Activated CD4-positive, alpha-beta T cell treated with anti-CD3 and anti-CD28 coated beads, Interleukin-2, amount 10 ng/mL, durations not matched to agents 24 days and 14 days (primary cell): ENCODE measurements at places on chromosomes 5 and 9.
A peak's percentile ranks its signal among the peaks of the same experiment; 100 is the strongest.

DNA sequence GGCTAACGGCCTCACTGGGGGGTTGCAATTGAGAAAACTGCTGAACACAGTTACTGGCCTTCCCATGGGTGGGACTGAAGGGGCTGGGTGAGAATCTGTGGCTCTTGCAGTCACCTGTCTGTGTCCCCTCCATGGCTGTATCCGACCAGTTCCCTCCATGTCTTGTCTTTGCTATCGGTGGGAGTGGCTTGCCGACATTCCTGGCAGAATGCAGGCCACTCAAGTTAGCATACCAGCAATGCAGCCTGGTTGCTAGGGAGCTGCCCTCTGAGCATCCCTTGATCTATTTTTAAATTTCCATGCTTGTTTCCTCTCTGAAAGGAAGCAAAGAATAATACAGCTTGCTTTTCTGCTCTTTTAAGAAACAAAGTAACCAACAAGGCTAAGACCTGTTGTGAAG lies 1509.7 kb upstream of the WWC1 start:
- H3K27me3 ChIP-seq = no peaks in the 10 kb centered on the region
- no peak for DNase-seq
- H3K27ac ChIP-seq = no peak overlapping the region
- H3K36me3 ChIP-seq = no peaks in the 10 kb centered on the region

DNA sequence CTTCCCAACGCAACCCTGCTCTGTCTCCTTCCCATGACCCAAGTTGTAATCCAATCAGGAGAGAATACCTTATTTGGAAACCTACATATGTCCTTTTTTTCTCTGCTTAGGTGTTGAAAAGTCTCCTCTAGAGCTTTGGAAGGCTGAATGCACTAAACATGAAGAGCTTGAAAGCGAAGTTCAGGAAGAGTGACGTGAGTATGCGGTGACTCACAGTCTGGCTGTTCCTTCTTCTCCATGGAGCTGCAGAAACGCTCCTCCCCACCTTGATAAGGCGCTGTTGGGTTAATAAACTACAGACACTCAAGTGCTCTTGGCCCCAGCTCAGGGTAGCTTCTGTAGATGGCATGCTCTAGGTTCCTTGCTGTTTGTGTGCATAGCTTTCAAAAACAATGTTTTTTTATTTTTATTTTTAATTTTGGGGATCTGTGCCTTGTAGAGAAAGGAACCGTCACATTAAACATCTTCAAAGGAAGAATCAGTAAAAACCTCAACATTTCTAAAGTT lies 30.7 kb downstream of the RAI14 start:
- H3K27me3 ChIP-seq = no peaks in the 10 kb centered on the region
- H3K36me3 ChIP-seq = no peaks in the 10 kb centered on the region
- no peak overlapping the region for H3K27ac ChIP-seq
- H3K4me3 ChIP-seq = no peak overlapping the region
- H3K4me1 ChIP-seq = peaks cover 2% of the 10 kb centered on the region

DNA sequence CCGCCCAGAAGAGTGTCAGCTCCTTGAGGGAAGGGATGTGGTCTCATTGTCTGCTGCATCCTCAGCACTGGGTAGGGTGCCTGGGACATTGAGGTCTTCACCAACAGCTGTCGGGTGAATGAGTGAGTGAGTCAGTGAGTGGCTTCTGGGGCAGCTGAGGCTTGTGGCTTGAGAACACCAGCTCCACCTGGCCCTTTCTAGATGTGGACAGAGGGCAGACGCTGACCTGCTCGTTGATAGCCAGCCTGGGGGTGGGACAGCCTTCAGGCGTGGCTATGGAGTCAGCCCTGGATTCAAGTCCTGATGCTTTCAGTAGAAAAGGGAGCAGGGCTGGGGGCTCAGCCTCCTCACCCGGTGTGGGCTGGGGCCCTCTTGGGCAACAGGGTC lies 215.1 kb downstream of the C9orf50 start:
- H3K4me1 ChIP-seq = peaks cover 8% of the 10 kb centered on the region
- H3K4me3 ChIP-seq = no peak overlapping the region
- H3K36me3 ChIP-seq = peaks cover 9% of the 10 kb centered on the region
- H3K27ac ChIP-seq = no peak overlapping the region
- H3K27me3 ChIP-seq = peaks cover 8% of the 10 kb centered on the region
- no peak for DNase-seq

GRCh38 chr5:132219981-132220380 lies 7.7 kb downstream of the P4HA2 start:
- peaks cover 19% of the 10 kb centered on the region for H3K36me3 ChIP-seq
- no peak overlapping the region for H3K4me3 ChIP-seq
- H3K4me1 ChIP-seq = peaks cover 12% of the 10 kb centered on the region
- H3K27ac ChIP-seq = no peak overlapping the region

- no peaks in the 10 kb centered on the region for H3K36me3 ChIP-seq
- H3K4me1 ChIP-seq = peaks cover 4% of the 10 kb centered on the region
- H3K4me3 ChIP-seq = no peak overlapping the region
Measured at GRCh38 chr5:174533751-174534241, 190.6 kb upstream of the MSX2 start.

- no peaks in the 10 kb centered on the region for H3K36me3 ChIP-seq
- no peak overlapping the region for H3K27ac ChIP-seq
- H3K4me3 ChIP-seq = no peak overlapping the region
- no peaks in the 10 kb centered on the region for H3K4me1 ChIP-seq
- no peak for DNase-seq
Measured at GRCh38 chr5:159026781-159027180, 72.9 kb downstream of the EBF1 start.

- no peaks in the 10 kb centered on the region for H3K4me1 ChIP-seq
- no peaks in the 10 kb centered on the region for H3K36me3 ChIP-seq
- H3K4me3 ChIP-seq = no peak overlapping the region
Measured at GRCh38 chr9:18726546-18726945, 252.6 kb downstream of the ADAMTSL1 start.

DNA sequence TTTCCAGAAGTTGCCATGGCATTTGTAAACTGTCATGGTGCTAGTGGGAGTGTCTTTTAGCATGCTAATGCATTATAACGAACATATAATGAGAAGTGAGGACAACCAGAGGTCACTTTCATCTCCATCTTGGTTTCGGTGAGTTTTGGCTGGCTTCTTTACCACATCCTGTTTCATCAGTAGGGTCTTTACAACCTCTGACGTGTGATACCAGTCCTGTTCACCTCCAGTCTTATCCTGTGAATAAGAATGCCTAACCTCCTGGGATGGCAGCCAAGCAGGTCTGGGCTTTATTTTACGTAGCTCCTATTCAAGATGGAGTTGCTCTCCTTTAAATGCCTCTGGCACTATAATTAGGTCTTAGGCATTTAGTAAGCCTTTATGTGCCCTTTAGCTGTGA lies 20.4 kb upstream of the RFK start:
- H3K27me3 ChIP-seq = no peaks in the 10 kb centered on the region
- peaks cover 27% of the 10 kb centered on the region for H3K4me1 ChIP-seq
- H3K36me3 ChIP-seq = peaks cover 1% of the 10 kb centered on the region
- H3K27ac ChIP-seq = no peak overlapping the region
- DNase-seq = no peak

- no peaks in the 10 kb centered on the region for H3K27me3 ChIP-seq
- H3K36me3 ChIP-seq = no peaks in the 10 kb centered on the region
- peaks cover 2% of the 10 kb centered on the region for H3K4me1 ChIP-seq
- no peak overlapping the region for H3K27ac ChIP-seq
- H3K4me3 ChIP-seq = no peak overlapping the region
- peak; percentile 67 for DNase-seq
Measured at GRCh38 chr9:135990468-135991429, 29.6 kb upstream of the UBAC1 start.

DNA sequence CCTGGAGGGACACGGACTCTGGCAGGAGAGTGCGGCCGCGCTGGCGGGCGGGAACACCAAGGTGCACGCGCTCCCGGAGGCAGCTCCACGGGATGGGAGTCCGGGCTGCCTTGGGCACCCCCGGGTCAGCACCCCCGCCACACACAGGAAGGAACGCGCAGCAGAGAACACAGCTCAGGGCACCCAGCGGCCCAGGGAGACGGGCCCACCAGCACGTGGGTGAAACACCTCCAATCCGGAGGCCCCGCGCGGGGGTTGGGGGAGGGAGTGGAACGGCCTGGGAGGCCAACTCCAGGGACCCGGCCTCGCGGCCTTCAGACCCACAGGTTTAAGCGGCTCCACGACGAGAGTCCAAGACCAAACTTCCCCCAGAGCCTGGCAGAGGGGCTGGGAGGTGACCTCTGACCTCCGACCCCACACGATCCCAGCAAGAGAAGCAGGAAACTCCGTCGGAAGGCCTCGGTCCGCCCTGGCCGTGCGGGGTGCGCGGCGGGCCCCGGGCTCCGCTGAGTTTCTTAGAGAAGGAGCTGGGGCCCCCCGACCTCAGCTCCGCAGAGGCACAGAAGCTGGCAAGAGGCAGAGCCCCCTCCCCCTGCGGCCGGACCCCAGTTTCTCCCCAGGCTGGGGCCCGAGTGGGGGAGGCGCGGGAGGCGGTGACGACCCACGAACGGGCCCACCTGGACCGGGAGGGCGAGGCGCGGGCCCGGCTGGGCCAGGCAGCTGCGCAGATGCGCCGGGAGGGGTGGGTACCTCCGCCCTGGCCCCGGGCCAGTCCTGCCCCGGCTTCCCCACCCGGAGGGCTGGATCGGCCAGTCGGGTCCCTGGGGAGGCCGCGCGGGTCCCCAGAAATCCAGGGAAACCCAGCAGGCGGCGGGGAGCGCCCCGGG lies 851 bp downstream of the NACC2 start:
- H3K27ac ChIP-seq = no peak overlapping the region
- peaks cover 15% of the 10 kb centered on the region for H3K27me3 ChIP-seq
- DNase-seq = peak; percentile 77
- peak overlapping the region; percentile 68 for H3K4me3 ChIP-seq
- no peaks in the 10 kb centered on the region for H3K36me3 ChIP-seq

GRCh38 chr5:141431286-141431685 lies 979 bp downstream of the PCDHGA12 start:
- peak overlapping the region; percentile 78 for H3K4me3 ChIP-seq
- peak; percentile 62 for DNase-seq
- peaks cover 4% of the 10 kb centered on the region for H3K36me3 ChIP-seq

GRCh38 chr5:64958757-64959391 lies 190.1 kb downstream of the CWC27 start:
- no peak for DNase-seq
- H3K4me3 ChIP-seq = no peak overlapping the region
- H3K36me3 ChIP-seq = peaks cover 2% of the 10 kb centered on the region
- no peaks in the 10 kb centered on the region for H3K27me3 ChIP-seq
- H3K27ac ChIP-seq = no peak overlapping the region

DNA sequence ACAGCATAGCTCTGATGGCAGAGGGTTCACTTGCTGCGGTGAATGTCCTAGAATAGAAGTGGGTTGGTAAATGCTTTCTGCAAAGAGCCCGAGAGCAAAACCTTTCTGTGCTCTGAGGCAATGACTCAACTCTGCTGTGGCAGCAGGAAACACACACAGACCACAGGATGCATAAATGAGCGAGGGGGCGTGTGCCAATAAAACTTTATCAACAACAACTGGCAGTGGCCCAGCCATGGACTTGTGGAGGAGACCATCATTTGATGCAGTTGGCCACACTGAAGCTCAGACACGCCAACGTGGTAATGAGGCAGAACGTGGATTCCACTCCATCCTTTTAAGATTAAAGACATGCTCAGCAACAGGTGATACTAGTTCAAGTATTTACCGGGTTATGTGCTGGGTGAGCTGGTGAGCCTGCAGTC lies 6.8 kb downstream of the MRPL36 start:
- H3K4me3 ChIP-seq = peak overlapping the region; percentile 86
- H3K27me3 ChIP-seq = no peaks in the 10 kb centered on the region
- H3K4me1 ChIP-seq = peaks cover 74% of the 10 kb centered on the region
- peak; percentile 94 for DNase-seq
- H3K36me3 ChIP-seq = peaks cover 27% of the 10 kb centered on the region

DNA sequence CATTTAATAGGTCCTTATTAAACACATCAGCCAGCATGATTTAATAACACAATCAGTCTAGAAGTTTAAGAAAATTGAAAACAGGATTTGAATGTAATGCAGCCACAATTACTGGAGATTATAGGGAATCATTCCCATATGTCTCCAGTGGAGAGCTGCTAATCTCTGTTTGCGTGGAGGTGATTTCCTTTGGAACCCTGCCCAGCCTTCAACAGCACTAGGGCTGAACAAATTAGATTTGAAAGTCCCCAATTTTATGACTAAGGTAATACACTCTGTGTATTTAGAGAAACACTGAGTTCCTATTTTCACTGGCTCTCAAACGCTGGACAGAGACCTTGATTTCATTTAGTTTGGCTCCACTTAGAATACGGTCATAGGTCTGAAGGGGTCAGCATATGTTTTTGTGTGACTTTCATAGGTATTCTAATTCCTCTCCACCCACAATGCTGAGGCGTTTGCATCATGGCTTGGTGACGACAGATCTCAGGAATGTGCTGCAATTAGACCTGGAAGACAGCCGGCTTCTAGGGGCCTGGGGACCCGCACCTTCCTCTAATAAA lies 508.3 kb downstream of the EBF1 start:
- H3K4me3 ChIP-seq = no peak overlapping the region
- no peak overlapping the region for H3K27ac ChIP-seq
- H3K36me3 ChIP-seq = no peaks in the 10 kb centered on the region
- DNase-seq = no peak
- no peaks in the 10 kb centered on the region for H3K4me1 ChIP-seq

DNA sequence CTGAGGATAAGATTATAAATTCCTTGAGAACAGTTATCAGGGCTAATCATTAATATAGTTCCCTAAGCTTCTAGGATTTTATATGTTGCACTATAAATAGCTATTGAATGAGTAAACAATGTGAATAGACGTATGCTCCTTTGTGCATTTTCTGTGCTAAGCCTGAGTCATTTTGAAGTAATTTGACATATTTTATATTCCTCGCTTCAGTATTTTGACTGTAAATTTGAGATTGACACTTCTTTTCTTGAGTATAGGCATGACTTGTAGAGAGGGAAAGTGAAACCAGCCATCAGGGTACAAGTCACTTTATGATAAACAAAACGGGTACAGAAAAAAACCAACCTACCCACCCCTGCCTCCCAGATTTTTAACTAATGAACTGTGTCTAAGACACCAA lies 367.7 kb upstream of the PRR16 start:
- H3K27me3 ChIP-seq = no peaks in the 10 kb centered on the region
- DNase-seq = no peak
- no peaks in the 10 kb centered on the region for H3K4me1 ChIP-seq
- H3K4me3 ChIP-seq = no peak overlapping the region

- H3K27ac ChIP-seq = no peak overlapping the region
- DNase-seq = no peak
- H3K4me3 ChIP-seq = no peak overlapping the region
- H3K4me1 ChIP-seq = no peaks in the 10 kb centered on the region
Measured at GRCh38 chr5:17734011-17734410, 99.8 kb downstream of the TAF11L14 start.

GRCh38 chr9:4226331-4227250 lies 73.3 kb downstream of the GLIS3 start:
- H3K27ac ChIP-seq = no peak overlapping the region
- H3K36me3 ChIP-seq = no peaks in the 10 kb centered on the region
- H3K4me3 ChIP-seq = no peak overlapping the region
- H3K27me3 ChIP-seq = peaks cover 4% of the 10 kb centered on the region

DNA sequence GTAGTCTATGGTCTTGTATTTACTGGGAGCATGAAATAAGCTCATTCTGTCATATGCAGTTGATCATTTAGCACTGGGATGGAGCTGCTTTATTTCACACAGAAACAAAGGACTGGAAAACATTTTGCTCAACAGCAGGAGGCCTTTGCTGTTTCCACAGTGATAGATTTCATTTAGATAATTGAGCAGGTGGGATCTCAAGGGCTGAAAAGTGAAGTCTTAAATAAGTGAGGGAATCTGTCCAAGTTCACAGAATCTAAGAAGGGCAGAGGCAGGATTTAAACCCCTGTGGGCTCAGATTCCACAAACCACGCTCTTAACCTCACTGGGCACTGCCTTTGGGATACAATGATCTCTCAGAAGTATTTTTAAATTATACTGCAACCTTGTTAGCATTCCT lies 47.8 kb downstream of the PRLR start:
- DNase-seq = no peak
- peaks cover 7% of the 10 kb centered on the region for H3K27me3 ChIP-seq
- H3K4me3 ChIP-seq = no peak overlapping the region
- no peaks in the 10 kb centered on the region for H3K4me1 ChIP-seq
- no peaks in the 10 kb centered on the region for H3K36me3 ChIP-seq
- no peak overlapping the region for H3K27ac ChIP-seq
